ENCODE measurements at places on chromosomes 7 and 10. TPM values are rescaled to one million over a fixed set of nuclear protein-coding genes. Genes with fewer than 3 reads are reported as not detected.
A peak's percentile ranks its signal among the peaks of the same experiment; 100 is the strongest.

- DNase-seq: no peak
Measured at GRCh38 chr10:36281831-36282331, 639.8 kb upstream of the FZD8 start.

DNA sequence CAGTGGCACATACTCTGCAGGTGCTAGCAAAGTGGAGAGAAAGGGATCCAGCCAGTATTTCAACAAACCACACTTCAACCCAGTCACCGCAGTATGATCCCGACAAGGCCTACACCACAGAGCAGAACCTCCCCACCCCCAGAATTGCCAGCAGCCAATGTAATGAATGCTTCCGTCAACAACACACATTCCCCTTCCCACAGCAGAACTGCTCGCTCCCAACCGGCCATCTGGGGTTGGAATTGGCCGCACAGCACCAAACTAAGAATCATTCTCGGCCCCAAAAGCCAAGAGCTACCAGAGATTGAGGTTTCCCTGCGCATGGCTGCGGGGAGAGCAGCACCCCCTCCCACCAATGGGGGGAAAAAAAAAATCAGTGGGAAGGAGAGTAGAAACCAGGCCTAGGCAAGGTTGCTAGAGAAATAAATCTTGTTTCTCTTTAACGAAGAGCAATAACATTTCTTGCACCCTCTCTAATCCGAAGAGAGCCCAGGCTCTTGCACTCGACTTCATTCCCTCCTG, 1.1 kb downstream of the WASL start:
- DNase-seq: peak; percentile 65

DNA sequence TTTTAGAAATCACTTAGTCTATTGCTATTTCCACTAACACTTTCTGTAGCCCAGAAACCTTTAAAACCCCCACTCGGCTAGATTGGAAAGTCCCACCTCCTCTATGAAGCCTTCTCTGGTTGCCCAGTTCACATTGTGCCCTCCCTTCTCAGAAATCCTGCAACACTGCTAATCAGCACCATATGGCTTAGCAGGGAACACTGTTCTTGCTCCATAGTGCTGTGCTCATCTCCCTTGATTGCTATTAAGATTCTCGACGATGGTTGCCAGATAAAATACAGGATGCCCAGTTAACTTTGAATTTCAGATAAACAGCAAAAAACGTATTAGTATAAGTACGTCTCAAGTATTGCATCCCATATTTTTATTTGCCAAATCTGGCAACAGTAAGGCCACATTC, 40.1 kb upstream of the XPNPEP1 start:
- no peak for DNase-seq

GRCh38 chr10:114172776-114173602, 1.0 kb downstream of the CCDC186 start:
- DNase-seq: no peak

DNA sequence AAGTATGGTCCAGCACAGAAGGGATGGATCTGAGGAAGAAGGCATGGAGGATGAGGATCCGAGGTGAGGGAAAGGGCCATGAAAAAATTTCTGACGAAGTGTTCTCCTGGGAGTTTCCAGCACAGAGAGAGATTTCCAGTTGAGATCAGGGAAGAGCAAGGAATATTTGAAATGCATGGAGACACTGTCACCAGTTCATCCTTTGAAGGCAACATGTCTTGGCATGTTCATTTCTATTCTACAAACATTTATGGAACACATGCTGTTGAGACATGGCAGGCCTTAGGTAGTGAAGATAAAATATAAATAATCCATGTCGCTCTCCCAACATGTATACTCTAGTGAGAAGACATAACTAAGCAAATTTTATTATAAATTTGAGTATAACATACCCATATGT, 234.0 kb upstream of the TCF7L2 start:
- DNase-seq: no peak

Gene MYOF
- 56.0 TPM for total RNA-seq

Gene DNAJB12
- total RNA-seq: 42.8 TPM

All from adrenal gland (tissue), 19 donors.